ENCODE measurements at places on chromosomes 2 and 18.
A peak's percentile ranks its signal among the peaks of the same experiment; 100 is the strongest.

DNA sequence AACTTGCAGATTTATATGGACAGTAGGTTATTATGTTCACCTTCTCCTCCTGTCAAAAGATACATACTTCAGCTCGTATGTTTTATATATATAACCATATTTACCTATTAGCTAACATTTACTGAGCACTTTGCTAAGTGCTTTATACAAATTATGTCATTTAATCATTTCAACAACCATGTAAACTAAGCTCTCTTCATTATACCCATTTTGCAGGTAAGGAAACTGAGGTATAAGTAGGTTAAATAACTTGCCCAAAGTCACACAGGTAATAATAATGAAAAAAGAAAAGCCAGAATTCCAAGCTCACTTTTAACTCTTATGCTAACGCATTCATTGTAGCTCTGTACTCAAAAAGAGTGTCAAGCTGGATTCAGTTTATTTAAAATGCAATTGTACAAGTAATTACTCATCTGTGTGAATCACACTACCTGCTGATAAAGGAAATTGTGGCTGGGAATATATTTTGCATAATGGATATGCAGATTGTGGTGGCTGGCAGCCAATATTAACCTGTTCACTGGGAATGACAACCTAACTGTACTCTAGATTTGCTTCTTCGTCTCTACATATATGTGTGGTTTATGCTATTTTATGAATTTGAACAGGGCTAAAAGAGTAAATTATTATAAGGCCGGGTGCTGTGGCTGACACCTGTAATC is 20.6 kb downstream of the SLC16A14 start:
- DNase-seq, result no peak

- no peak for DNase-seq
Measured at GRCh38 chr2:1581965-1582625, 162.2 kb downstream of the PXDN start.

DNA sequence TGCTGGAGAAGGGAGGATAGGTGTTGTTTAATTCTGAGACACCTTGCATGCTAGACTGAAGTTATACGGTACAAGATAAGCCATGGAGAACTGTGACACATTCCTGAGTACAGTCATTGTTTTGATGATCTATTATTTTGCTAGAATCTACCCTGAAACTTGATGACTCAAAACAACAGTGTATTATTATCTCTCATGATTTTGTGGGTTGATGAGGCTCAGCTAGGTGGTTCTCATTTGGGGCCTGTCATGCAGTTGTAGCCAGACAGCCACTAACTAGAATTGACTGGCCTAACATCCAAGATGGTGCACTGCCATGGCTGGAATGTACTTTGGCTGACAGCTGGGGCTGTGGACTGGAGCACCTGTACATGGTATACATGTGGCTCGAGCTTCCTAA is 5.4 kb upstream of the IL1R1 start:
- DNase-seq, result no peak

DNA sequence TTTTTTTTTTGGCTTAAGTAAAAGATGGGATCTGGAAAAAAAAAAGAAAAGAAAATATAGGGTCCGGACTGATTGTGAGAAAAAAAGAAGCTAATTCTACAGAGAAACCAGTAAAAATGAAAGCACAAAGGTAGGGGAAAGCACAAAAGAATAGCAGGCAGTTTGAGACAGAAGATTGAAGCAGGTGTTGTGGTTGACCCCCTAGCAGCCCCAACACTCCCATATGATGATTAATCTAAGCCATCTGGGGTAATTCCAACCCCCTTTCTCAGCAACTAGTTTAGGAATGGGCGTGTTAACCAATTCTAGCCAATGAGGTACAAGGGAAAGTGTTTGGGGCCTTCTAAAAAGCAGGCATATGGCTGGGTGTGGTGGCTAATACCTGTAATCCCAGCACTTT is 77.0 kb downstream of the MBD2 start:
- peak; percentile 77 for DNase-seq

GRCh38 chr18:43148231-43148630 is 32.7 kb upstream of the RIT2 start:
- no peak for DNase-seq

DNA sequence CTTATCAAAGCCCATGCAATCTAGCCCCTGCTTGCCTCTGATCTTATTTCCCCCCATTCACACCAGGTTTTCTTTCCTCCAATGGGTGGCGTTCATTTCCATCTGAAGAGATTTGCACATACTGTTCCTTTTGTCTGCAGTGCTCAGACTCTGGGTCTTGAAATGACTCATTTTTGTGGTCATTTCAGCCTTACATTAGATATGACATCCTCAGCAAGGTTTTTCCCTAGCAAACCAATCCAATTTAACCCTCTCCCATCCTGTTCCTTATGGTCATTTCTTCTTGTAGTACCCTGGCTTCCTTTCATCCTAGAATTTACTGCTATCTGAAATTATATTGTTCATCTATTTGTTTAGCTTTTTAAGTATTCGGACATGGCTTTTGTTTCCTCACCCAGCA is 42.5 kb upstream of the SCN1A start:
- DNase-seq, result no peak

- no peak for DNase-seq
Measured at GRCh38 chr2:215756346-215756730, 257.0 kb downstream of the MREG start.

DNA sequence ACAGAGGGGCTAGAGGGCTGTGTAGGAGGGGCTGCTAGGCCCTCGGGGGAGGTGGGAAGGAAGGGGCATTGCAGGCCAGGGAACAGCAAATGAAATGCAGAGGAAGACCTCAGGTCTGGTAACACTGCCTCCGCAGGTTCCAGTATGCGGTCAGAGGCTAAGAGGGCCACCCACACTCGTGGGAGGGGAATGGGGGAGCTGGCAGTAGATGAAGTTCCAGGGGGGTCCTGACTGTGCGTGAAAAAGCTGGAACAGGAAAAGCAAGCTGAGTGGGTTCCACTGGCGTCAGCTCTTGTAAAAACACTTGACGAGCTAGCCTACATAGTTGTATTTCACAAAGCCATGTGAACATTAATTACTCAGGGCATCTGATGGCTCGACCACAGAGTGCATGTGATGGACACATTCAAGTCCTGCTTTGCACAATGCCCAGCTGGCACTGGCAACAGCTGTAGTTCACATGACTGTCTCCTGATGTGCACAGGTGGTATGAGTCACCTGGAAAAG is 29.0 kb upstream of the PTPN4 start:
- no peak for DNase-seq

- no peak for DNase-seq
Measured at GRCh38 chr2:24970483-24971285, 1.1 kb downstream of the DNAJC27 start.

DNA sequence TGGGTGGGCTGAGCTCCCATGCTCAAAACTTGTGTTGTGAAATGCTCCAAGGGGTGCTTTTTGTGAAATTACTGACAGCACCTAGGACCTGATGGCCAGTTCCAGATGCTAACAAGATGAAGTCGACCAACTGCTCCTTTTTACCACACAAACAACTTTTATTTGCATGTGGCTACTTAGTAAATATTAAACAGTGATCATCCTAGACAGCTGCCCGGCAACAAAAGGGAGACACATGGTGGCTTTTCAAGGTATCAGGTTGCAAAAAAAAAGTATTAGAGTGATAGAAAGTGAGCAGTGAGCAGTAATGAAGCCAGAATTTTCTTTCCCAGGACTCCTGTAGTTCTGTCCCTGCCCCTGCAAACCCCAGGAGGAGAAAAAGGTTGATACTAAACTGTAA is 118.5 kb downstream of the RPIA start:
- DNase-seq, result no peak

DNA sequence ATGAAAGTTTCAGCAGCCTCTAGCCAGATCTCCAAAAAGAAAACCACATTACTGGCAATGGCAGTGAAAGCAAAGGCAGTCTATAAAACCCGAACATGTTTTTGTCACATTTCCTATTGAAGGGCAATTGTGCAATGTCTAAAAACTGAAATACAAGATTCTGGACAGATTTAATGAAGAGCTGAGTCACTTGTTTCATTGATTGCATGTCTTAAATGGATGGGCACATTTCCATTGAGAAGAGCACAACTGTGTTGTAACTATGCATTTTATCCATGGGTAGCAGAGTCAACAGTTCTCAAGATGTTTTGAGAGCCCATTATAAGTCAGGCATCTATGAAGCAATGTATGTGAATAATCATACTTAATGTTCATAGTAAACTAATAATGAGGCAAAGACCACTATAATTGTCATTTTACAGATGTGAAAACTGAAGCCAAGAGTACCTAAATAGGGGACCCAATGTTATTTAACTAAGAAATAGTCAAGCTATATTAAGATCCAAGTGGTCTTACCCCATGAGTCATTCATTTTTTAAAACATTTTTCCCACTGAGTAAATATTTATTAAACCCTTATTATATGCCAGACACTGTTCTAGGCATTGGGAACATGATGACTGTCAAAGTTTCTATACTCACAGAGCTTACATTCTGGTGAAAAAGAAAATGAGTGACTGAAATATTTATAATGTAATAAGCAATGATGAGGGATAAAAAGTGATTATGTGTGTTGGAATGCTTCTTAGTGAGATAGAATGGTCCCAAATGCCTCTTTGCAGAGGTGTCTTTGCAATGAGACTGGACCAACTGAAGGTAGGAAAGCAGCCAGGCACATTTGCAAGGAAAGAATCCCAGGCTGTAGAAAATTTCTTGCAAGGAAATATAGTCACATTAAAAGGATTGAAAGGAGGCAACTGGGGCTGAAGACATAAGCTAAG is 818.9 kb upstream of the ACVR2A start:
- no peak for DNase-seq

DNA sequence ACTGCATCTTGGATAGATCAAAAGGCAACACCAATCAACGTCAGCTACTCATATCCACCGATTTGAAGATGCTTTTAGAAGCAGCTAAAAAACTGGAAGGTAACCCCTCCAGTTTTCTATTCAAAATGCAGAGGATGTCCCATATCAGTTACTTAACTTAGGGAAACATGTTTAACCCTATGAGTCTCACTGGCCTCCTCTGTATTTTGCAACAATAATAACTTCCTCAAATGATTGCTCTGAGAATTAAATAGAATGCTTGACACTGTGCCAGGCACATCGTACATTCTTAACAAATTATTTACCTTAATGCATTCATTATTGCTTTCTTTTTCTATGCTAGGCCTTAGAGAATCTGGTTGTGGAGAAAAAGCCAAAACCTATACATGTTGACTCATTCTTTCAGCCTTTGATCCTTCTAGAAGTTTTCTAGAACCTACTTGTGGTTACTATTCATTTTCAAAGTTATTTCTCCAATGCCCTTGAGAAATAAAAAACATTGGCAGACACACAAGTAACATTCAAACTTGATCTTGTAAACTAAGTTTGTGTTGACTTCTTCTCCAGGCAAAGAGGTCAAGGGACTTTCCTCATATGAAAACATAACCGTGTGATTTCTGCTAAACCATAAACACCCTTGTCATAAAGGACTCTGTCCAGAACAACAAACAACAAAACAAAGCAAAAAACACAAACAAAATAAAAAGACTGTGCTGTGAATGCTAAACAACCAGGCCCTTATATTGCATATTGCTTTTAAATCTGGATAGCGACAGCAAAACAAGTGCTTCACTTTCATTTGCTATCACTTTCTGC is 4.6 kb downstream of the DOCK10 start:
- peak; percentile 73 for DNase-seq

GRCh38 chr18:33616556-33616955 is 38.5 kb downstream of the ASXL3 start:
- DNase-seq, result no peak

- no peak for DNase-seq
Measured at GRCh38 chr2:229273723-229274338, 2.7 kb upstream of the PID1 start.

GRCh38 chr2:171478345-171478744 is 43.9 kb upstream of the CYBRD1 start:
- DNase-seq, result no peak

DNA sequence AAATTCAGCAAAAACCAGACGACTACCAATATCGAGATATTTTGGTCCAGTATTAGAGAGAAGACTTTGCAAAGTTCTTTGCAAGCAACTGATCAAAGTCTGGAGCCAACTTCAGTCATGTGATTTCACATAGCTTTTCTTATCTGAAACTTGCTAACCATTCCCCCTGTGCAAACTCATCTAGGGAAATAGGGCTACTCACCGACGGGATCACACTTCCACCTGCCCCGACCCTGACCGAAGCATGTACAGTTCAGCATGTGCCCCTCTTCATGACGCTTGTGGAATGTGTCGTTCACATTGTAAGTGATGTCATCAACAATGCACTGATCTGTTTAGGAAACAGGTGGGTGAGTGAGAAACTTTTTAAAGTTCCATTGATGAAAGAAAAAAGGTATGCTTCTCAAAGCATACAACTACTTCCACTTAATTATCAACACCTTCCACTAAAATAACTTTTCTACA is 15.4 kb downstream of the FN1 start:
- DNase-seq, result no peak

DNA sequence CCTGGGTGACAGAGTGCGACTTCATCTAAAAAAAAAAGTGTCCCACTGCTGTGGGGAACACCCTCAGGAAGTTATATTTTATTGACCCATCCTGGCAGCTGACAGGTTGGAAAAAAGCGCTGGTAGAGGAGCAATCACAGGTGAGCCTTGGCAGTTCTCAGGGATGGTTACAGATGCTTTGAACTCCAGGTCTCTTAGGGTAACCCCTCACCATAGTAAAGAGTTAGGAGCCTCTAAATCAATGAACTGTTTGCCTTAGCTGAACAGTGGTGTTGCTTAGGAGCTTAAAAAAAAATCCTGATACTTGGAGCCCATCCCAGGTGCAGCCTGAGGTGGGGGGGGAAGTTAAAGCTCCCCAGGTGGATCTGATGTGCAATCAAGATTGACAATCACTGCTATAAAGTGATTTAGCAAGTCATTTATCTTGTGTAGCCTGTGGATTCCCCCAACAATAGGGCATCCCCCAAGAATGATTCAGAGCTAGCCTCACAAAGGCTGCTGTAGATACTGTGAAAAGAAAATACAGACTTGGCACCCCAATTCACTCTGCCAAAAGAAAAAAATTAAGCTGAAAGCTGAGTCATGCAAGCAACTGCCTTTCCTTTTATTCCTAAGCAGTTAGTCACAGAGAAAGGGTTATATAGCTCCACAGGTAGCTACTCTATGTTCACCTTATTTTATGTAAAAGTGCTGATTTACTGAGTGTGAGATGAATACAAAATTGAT is 14.8 kb downstream of the SLC16A14 start:
- DNase-seq, result no peak

- no peak for DNase-seq
Measured at GRCh38 chr2:189109921-189110397, 69.6 kb downstream of the COL5A2 start.

DNA sequence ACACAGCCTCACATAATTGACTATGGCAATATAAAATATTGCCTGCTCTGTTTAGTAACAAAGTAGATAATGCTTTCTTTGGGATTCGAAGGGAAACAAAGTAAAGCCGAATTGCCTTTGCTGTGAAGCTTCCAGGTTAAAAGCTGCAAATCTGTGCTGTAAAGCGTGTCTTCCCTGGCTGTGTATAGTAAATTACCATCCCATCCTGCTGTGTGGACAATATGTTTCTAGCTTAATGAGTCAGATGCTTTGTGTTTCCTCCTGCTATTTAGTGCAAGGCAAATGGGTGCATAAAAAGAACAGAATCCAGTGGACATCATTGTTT is 265.1 kb downstream of the SOCS6 start:
- DNase-seq, result no peak

GRCh38 chr18:7104649-7105048 is 12.9 kb downstream of the LAMA1 start:
- DNase-seq, result no peak

- DNase-seq, result no peak
Measured at GRCh38 chr18:59109375-59109774, 30.3 kb upstream of the SEC11C start.

Data from T-helper 2 cell (primary cell).